Stimulated activated CD8-positive, alpha-beta memory T cell treated with anti-CD3 and anti-CD28 coated beads, Interleukin-12 subunit alpha, Interleukin-12 subunit beta, amount 100 ng/mL, for 4 hours (primary cell): ENCODE measurements at places on chromosomes 1 and 21.

- DNase-seq: no peak
Measured at GRCh38 chr1:12593621-12594066, 24.4 kb downstream of the DHRS3 start.

GRCh38 chr1:91148641-91149069 lies 126.8 kb upstream of the ZNF644 start:
- DNase-seq: no peak

DNA sequence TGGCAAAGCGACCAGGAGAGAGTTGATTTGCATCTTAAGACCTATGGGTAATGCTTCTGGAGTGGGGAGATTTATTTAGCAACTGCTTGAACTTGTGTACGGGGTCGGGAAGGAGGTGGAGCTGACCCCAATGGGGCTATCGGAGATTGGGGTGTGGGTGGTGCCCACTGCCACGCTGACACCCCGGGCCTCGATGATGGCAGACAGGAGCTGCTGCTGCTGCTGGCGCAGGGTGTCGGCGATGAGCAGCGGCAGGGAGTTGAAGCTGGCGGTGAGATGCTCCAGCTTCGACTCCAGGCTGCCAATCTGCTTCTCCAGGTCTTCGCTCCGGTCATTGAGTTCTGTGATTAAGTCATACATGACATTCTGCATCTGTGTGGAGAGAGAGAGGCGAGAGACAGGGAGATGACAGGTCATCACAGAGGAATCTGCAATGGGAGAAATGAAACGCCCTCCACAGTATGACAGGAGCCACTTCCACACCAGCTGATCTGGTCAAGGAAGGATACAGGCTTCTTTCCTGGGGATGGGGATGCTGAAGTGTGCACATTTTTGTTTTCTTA lies 100.0 kb upstream of the ADAR start:
- no peak for DNase-seq

GRCh38 chr1:236854605-236854983 lies 59.5 kb downstream of the MTR start:
- no peak for DNase-seq

GRCh38 chr1:234601301-234602017 lies 8.5 kb downstream of the IRF2BP2 start:
- no peak for DNase-seq

DNA sequence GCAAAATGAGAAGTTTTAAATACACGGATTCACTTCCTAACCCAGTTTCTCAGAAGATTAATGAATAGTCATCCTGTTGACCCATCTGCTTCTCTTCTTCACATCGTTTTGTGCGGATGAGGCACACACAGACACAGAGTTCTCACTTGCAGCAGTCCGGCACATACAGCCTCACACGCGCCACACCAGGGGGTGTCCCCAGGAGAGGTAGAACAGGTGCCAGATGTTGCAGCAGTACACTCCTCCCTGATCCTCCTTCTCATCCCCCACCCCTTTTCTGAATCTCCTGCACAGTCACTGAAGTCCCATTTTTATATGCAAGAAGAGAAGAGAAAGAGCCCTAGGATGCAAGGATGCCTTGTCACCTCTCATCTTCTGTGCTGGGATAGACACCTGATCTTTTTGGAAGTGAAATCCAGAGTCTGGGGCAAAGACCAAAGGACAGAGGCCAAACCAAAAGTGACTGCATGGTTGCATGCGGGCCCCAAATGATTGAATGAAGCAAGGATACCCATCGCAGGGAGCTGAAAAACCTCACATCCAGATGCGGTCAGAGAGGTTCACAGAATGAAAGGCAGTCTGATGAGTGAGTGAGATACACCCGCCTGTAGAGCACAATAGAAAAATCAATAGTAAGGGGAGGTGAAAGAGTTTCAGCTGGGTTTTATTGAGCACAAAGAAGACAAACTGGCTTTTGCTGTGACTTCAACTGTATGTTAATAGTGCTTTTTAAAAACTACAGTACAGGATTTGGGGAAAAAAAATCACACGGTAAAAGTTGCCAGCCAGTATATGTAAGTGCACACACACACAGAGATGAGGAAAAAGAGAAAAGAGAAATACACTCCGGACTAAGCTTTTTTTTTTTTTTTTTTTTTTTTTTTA lies 28.9 kb downstream of the PBX1 start:
- no peak for DNase-seq

DNA sequence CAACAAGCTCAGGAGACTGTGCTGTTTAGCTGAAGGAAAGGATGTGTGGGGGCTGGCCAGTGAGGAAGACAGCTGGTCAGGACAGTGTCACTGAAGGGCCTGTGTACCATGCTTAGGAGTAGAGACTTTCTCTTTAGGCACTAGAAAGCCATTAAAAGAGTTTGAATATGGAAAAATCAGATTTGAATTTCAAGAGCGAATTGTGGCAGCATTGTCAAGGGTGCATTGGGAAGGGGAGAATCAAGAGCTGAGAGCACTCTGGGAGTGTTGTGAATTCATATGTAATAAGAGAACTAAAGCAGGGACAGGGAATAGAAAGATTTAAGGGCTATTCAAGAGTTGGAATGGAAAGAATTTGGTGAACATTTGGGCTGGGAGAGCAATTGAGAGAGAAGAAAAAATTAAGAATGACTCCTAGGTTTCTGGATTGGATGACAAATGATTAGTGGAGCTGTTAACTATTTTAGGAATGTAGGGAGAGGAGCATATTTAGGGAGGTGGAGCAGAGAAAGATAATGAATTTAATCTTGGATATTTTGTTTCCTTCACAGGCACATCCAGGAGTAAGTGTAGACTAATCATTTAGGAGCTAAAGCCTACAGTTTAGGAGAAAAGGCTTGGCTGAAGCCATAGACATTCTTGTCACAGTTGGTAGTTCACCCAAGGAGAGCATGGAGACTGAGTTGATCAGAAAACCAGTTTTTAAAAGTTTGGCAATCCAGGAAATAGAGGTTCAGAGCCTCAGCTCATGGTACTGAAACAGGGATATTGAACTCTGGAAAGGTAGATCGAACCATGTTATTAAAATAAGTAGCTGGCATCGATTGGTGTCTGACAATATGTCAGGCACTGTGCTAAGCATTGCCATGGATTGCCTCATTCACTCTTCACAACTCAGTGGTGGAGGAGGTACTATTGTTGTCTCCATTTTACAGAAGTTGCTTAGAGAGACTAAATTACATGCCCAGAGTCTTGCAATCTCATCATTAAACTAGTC lies 23.1 kb upstream of the TOR3A start:
- DNase-seq: no peak

DNA sequence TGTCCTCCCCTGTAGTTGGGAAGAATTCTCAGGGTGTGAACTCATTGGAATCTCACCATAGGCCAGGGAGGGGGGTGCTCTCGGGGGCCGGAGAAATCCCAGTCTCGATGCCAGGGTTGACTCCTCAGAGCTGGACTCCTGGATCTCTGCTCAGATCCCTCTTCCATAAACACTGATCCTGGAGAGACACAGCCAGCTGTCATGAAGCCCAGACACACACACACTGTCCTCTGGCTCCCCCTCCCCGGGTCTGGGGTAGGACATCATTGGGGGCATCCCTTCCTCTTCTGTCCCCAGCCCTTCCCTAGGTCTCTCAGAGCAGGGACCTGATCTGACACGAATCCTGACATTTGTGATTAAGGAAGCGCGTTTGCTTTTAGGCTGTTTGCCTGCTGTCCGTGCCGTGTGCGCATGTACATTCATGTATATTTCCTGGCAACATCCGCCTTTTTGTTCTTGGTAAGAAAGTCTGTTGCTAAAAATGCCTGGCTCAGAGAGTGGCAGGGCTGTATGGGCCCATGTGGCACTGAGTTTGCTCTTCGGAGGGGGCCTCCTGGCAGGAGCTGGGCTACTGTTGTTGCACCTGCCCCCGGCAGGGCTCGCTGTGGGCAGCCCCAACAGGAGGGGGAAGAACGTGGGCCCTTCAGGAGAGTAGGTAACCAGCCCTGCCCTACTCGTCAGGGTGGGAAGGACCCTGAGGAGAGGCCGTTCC lies 45.4 kb upstream of the SELENON start:
- no peak for DNase-seq

- no peak for DNase-seq
Measured at GRCh38 chr1:69163241-69163640, 404.5 kb upstream of the LRRC7 start.

- no peak for DNase-seq
Measured at GRCh38 chr1:79105500-79105899, 99.0 kb upstream of the ADGRL4 start.

DNA sequence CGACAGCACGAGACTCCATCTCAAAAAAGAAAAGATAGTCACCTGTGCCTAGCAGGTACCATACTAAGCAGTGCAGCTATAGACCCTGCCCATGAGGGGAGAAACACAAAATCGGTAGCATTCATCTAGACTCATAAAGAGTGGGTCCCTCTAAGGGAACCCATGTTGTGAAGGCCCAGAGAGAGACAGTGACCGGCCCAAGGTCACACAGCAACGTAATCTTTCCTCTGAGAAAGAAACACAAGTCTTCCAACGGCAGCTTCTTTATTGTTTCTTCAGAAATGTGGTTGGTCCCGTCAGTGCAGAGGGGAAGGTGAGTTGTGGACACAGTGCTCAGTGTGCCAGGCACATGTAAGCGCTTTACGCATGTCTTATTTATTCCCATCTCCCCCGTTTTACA lies 198.6 kb upstream of the TMEM51 start:
- DNase-seq: no peak
